ENCODE measurements at places on chromosomes 6 and 20.

GRCh38 chr6:149909701-149910470, 12.0 kb upstream of the RAET1E start:
- DNase-seq, result no peak

GRCh38 chr20:12217382-12217781, 299.7 kb downstream of the BTBD3 start:
- DNase-seq, result no peak

DNA sequence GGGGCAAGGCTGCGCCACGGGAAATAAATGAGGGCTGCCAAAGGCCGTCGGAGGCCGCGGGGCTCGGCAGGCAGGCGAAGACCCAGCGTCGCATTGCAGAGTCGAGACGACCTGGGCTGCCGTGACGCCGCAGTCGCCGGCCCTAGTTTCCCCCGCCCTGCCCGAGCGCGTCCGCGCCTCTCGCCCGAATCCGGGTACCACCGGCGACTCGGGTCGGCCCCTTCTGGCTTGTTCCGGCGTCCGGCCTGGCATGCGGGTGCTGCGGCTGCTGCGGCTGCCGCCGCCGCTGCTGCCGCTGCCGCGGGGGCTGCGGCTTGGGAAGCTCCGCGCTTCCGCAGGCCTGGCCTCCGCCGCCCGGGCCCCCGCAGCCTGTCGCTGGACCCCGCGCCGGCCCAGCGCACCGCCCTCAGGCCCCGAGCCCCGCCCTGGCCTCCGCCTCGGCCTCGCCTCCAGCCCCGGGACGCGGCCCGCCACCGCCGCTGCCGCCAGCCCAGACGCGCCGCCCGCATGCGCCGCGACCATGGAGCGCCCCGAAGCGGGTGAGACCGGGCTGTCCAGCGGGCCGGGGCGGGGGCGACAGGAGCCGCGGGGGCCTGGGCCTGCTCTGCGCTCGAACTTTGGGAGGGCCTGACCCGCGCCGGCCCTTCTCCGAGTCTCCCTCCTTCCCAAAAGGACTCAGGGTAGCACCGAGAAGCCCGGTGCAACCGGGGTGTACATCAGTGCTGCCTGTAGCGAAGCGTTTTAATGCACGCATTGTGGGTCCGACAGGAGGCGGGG, at the start of gene AKAP7:
AKAP7 (plus strand) TSS at position 224 of the 777 bp plus-strand sequence; CDS start at position 521, 297 bp downstream.
- DNase-seq, result peak; percentile 47

DNA sequence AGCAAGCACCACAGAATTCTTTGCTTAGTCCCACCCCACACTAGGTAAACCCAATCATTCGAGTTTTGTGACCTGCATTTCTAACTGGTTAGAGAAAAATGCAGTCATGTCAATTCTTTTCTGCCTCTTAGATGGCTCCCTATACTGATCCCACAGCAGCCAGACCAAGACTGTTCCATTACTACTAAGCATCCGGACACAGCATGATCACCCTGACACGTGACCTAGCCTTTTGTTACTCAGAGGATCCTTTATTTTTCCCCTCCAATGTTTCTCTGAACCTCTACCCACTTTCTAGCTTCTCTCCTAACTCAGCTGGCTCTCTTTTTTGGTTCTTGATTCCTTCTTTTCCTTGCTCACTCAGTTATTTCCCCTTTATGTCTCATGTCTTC, 87.9 kb downstream of the PDE10A start:
- DNase-seq, result no peak

DNA sequence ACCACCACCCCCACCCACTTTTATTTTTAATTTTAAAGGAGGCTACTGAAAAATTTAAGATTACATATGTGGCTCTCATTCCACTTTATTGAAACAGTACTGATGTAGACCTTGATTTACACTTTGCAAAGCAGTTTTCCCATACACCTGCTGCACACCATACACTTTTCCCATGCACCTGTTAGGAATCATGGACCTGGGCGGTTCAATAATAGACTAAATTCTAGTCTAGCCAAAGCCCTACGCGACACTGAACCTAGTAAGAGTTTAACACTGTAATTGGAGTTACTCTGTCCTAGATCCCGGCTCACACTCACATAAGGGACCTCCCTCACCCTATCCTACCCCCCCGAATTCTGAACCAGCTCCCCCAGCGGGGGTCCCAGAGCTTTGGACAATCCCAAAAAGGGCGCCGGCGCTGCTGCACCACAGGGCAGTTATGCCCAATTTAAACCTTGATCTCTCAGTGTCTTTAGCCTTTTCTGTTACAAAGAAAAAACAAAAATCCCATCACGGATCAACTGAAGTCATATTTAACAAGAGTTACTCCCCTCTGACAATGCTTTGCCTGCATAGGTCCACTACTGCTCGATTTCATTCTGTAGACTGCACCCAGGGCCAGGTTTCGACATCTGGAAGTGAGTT, 2.4 kb upstream of the GCLC start:
- DNase-seq, result no peak

All from NCI-H1105 treated with DMSO at 0.1 percent for 48 hours (cell line).